ENCODE measurements at places on chromosomes 3 and 15.

GRCh38 chr3:37136067-37136466 lies 38.3 kb downstream of the LRRFIP2 start:
- DNase-seq = no peak

GRCh38 chr15:60438646-60439045 lies 40.3 kb downstream of the ICE2 start:
- no peak for DNase-seq

- no peak for DNase-seq
Measured at GRCh38 chr3:172516318-172517214, 6.7 kb downstream of the TNFSF10 start.

DNA sequence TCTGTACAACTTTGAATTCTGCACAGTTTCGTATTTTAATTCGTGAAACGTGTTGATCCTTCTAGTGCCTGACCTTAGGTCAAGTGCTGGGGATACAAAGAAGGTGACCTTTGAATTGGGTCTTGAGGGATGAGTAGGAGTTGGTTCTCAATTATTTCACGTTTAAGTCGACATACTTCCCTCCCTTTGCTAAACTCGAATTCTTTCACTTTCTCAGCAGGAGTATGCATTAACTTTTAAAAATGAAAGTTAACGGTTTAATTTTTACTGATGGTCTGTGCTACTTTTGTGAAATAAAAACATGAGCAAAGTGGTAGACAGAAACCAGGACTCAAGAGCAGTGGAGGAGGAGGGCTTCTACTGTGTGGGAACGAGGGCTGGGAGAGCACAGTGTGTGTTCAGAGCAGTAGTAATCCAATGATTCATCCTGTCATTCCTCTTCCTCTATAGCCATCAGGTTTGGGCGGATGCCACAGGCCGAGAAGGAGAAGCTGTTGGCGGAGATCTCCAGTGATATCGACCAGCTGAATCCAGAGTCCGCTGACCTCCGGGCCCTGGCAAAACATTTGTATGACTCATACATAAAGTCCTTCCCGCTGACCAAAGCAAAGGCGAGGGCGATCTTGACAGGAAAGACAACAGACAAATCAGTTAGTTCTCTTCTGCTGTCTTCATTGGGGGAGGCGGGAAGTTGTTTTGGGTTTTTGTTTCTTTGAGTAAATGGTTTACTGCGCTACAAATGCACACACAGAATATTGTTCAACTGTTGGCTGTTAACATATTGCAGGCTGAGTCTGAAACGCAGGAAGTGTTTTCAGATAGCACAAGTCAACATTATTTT lies 78.6 kb upstream of the TSEN2 start:
- DNase-seq = no peak

GRCh38 chr3:100411091-100411982 lies 10.0 kb downstream of the LNP1 start:
- no peak for DNase-seq

GRCh38 chr3:138856799-138857198 lies 22.1 kb upstream of the PIK3CB start:
- DNase-seq = no peak

All from NCI-H2029 (cell line).